ENCODE measurements at places on chromosomes 5 and 9. TPM values are rescaled to one million over a fixed set of nuclear protein-coding genes. Genes with fewer than 3 reads are reported as not detected.

TMOD1 gene
- 1.1 TPM for total RNA-seq

POLR3G gene
- total RNA-seq = 9.5 TPM

FOXD4L5 gene
- 0.25 TPM for total RNA-seq

MEIKIN gene
- not detected for total RNA-seq

ZFP2 gene
- not detected for total RNA-seq

PURA gene
- total RNA-seq = 14.0 TPM

NAIP gene
- 14.6 TPM for total RNA-seq

PDZD2 gene
- not detected for total RNA-seq

C5orf34 gene
- 6.5 TPM for total RNA-seq

FREM1 gene
- total RNA-seq = not detected

LIX1 gene
- total RNA-seq = not detected

ARL10 gene
- 8.1 TPM for total RNA-seq

BARHL1 gene
- not detected for total RNA-seq

CEL gene
- total RNA-seq = 2.1 TPM

POLK gene
- 33.9 TPM for total RNA-seq

POU5F2 gene
- total RNA-seq = 4.9 TPM

TNFSF8 gene
- 1.3 TPM for total RNA-seq

CENPK gene
- 70.0 TPM for total RNA-seq

CFAP157 gene
- total RNA-seq = not detected

DRD1 gene
- total RNA-seq = not detected

SLIT3 gene
- not detected for total RNA-seq

SH3RF2 gene
- total RNA-seq = 0.50 TPM

Measured in natural killer cell treated with Interleukin-12 subunit alpha and Interleukin-12 subunit beta and Interleukin-15 and Interleukin-18, amount 100 ng/mL, for 72 hours (primary cell).